Activated CD4-positive, alpha-beta T cell treated with anti-CD3 and anti-CD28 coated beads, Interleukin-2, amount 50 U/mL, for 1 hour (primary cell): ENCODE measurements at places on chromosomes 6 and 20.
A peak's percentile ranks its signal among the peaks of the same experiment; 100 is the strongest.

GRCh38 chr6:137589067-137589848, 95.1 kb upstream of the OLIG3 start:
- DNase-seq, result peak; percentile 27

GRCh38 chr6:34378470-34378869, 14.0 kb downstream of the NUDT3 start:
- no peak for DNase-seq

DNA sequence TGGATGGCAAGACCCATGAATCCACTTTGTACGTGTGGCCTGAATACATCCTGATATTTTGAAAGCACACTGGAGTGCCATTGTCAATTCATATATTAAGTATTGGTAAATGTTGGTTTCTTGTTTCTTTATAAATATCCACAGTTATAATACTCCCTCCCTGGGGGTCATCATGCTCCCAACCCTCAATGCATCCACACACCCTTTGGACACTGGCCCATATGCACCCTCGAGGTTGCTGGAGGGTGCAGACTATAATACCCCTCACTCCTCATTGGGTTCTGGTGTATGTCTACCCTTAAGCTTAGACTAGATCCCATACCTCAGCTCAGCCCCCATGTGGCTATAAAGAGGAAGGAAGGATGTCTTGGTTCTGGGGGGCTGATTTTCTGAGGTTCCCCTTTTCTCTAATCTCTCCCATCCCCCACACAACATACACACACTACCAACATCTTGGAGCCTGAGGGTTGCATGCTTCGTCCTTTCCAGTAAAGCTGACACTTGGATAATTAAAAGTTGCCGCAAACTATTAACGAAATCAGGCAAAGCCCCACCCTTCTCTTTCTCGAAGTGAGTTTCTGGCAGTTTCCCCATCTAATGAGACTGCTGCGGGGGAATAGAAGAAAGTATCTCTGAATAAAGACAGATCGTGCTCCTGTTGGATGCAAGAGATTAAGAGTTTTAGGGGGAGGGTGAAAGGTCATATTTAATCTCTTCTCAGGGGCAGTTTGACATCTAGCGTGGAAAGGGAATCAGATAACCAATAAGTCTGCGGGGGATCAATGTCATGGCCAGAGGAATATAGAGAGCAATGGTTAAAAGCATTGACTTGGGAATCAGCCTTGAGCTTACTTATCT, 7.4 kb downstream of the PIM1 start:
- DNase-seq, result no peak

DNA sequence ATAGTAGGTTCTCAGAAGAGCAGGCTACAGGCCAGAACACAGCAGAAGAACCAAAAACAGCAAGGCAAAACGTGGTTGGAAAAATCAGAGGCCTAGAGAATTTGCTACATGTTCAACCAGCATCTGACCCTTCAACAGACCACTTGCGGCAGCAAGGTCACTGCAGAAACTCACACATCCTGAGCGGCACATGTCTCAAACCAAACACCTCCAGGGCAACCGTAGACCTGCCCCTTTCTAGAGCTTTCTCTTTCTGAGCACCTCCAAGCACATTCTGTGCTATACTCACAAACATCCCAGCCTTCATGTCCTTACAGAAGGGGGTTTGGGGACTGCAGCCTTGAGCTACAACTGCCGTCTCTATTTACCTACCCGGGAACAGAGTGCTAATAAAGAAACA, 52.6 kb downstream of the GFOD1 start:
- DNase-seq, result no peak

- no peak for DNase-seq
These were observed 2.6 kb upstream of the TFAP2C start for GRCh38 chr20:56626367-56627121.

GRCh38 chr6:56875961-56876360, 78.9 kb upstream of the BEND6 start:
- no peak for DNase-seq

DNA sequence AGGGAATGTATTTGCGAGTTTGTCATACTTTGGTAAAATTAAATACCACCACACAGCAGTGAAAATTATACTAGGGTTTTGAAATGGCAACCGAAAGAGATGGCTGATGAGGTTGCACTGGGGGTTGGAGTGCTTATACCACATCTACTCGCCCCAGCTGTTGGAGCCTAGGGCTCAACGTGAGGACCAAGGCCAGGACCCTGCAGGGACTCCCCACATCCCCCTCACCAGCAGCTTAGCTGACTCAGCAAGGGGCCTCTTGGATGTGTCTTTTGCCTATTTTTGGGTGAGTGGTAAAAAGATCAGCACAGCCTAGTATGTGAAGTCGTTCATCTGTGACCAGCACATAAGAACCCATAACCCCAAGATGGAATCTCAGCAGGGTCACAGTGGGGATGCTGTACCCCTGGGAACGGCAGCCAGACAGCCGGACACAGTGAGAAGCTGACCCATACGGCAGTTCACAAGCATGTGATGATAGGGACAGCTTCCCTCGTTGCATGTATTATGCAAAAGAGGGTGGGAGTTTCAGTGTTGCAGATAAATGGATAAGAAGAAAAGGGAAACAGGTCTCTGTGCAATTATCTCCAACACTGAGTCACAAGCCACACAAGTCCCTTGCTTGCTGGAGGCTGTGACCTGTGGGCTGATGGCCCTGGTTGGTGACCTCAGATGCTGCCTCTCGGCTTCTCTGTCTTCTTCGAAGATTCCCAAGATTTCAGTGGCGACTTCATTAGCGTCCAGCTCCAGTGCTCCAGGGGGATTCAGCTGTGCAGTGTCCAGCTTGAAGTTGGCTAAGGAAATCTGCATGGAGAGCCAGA, 20.9 kb upstream of the SPO11 start:
- no peak for DNase-seq

DNA sequence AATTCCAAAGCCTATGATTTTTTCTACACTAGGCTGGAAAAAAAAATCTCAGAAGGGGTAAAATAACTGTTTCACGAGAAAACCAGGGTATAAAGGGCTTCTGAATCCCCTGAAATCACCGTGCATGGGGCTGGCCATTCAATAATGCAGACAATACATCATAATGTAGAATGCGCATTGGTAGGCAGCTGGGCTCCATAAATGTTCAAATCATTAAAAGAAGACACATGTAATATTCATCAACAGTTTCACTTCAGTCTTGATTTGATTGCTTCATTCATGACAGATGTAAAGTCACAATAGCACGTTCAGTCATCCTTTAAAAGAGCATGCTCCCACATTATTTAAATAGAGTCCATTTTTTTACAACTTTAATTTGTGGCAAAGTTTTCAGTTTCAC, 20.5 kb downstream of the PTCHD4 start:
- DNase-seq, result no peak

DNA sequence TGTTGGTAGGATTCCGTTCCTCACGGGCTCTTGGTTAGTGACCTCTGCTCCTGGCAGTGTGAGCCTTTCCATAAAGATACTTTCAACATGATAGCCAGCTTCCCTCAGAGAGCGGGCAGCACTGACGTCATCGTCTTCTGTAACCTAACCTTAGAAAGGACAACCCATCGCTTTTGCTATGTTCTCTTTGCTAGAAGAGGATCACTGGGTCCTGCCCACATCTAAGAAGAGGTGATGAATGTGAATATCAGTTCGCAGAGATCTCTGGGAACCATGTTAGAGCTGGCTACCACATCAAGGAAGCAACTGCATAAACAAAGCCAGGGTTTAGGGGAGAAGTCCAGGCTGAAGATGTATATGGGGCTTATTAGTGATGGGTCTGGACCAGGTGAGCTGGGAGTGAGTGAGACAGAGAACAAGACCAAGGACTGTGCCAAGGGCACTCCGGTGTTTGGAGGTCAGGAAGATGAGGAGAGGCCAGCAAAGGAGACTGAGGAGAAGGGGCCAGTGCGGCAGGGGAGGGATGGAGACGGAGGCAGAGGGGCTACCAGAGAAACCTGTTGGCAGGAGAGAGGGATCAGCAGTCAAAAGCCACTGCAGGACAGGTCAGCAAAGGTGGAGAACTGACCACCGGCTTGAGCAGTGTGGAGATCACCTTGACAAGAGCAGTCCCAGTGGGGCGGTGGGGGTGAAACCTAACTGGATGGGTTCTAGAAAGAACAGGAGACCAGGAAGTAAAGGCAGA, 39.7 kb downstream of the PIM1 start:
- peak; percentile 56 for DNase-seq

GRCh38 chr6:113750151-113750855, 106.8 kb upstream of the MARCKS start:
- no peak for DNase-seq

DNA sequence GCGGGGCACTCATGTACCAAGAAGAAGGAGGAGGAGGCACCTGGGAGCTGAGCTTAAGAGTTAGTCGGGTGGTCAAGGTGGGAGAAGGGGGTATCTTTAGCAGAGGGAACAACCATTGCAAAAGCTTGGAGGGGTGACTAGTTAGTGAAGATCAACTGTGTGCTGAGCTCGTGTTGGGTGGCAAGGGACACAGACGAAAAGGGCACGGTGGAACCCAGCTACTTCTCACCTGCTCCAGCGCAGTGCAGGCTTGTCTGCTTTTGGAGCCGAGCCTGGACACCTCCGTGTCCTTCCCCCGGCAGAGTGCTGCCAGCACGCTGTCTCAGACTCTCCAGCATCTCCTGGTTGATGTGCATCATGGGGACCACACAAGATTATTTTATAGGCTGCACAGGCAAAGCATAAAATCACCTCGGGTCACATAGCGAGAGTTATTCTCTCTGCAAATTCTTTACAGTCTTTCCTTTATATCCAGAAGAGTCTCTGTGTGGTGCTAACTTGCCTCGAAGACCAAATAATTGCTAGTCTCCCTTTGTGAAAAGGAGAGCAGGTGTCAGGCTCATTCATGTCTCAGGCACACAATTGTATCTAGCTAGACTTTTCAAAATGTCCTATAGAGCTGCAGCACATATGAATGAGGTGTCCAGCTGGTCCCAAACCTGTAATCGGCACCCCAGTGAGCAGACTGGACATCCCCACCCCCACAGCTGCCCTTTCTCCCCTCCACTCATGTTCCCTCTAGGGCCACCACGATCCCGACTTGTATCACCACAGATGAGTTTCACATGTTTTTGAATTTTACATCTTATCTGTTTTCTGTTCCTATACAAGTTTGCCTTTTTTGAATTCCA, 123.4 kb downstream of the CEBPB start:
- DNase-seq, result no peak

DNA sequence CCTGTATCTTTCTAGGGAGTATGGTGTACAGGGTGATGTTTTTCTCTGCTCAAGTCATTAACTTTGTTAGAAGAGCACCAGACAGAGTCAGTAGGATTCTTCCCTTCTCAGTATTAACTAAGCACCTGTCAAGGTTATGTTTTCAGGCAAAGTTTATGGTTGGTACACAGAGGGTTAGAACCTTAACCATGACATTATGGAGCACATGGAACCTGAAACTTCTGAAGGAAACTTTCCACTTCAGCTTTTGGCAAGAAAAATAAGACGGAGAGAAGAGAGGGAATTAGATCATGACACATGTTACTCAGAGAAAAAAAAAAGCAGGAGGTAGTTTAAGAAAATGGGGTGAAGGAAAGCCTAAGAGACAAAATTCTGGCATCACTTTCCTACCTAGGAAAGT, 112.9 kb upstream of the PDE7B start:
- no peak for DNase-seq

DNA sequence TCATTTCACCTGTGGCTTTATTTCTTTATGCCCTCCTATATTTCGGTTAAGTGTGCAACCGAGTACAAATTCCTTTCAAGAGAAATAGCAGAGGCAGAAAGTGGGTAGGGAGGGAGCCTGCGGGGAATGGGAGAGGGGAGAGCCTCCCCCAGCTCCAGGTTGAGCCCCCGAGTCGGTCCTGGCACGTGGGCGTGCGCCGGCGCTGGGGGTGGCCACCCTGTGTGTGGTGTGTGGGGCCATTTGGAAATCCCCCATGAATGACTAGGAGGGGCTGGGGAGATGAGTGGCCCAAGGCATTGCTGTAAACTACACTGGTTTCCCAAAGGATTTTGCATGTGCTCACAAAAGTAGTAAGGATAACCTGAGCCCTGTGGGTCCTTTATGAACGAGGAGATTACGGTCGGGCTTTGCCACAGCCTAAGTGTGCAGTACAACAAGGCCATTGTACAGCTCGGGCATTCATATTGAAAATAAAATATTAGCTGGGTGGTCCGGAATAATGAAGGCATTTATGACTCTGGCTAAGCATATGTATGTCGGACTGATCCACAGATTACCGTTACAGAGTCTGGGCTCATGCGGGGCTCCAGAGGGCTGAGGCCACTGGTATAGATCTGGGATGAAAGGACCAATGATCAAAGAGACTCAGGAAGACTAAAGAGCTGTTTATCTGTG, 84.5 kb upstream of the RALGAPA2 start:
- DNase-seq, result no peak

- no peak for DNase-seq
These were observed 25.9 kb upstream of the PTCHD4 start for GRCh38 chr6:48136856-48137255.

DNA sequence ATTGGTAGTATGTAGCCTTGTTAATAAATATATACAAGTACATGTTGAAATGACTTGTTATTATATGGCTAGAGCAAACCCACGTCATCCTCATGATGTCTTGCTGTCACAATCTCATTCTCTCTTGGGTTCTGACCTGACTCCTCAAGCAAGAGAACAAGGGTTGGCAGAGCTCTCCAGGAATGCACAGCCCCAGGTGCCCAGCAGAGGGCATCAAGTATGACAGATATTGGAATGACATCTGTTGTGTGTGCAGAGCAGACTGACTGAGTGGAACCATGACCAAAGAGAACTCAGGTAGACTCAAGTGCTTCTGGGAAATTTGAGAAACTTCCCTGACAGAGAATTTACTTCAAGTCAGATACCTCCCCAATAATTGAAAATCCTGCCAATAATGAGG, 90.6 kb downstream of the PAX1 start:
- DNase-seq, result no peak

DNA sequence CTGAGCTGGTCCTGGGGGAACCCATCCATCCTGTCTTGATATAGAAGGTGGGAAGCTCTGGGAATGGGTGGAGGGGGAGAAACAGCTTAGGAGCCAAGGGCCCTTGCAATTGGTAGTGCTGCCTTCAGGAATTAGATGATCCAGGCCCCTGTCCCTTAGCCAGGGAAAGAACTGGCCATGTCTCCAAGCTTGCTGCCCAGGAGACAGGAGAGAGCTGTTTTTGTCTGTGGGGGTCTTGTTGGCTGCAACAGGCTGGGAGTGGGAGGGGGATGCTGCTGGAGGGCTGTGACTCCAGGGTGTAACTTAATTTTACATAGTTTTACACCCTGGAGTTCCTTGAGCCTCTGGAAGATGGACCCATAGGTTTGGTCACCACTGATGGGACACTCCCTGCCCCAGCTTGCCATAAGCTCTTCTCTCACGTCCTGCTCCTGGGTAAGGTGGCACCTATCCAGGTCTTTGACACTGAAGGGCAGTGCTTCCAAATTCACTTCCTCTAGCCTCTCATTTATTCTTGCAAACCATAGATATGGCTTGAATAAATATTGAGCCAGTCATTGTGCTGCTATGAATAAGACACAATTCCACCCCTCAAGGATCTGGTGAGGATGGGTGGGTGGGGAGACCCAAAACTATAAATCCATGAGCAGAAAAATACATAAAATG, 16.8 kb downstream of the VEGFA start:
- no peak for DNase-seq

- no peak for DNase-seq
These were observed 42.2 kb upstream of the ZFAND3 start for GRCh38 chr6:37777272-37777834.
